ENCODE measurements at places on chromosomes 12 and 14. TPM values are rescaled to one million over a fixed set of nuclear protein-coding genes. Genes with fewer than 3 reads are reported as not detected.

DNA sequence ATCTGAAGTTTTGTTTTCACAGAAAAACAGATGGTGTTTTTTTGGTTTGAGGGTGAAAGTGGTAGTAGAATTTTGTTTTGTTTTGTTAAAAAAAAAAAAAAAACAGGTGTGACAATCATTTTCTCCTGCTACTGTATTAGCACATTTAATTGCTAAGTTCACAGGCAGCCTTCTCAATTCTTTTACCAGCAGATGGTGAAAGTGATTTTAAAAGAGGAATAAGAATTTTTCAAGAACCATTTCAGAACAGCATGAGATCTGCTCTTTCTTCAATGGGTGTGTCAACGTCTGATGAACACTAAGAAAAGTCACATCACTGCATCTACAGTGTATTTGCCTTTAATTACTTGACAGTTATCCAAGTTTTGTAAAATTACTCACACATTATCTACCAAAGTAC lies 303.7 kb upstream of the USP15 start:
- DNase-seq: no peak

DNA sequence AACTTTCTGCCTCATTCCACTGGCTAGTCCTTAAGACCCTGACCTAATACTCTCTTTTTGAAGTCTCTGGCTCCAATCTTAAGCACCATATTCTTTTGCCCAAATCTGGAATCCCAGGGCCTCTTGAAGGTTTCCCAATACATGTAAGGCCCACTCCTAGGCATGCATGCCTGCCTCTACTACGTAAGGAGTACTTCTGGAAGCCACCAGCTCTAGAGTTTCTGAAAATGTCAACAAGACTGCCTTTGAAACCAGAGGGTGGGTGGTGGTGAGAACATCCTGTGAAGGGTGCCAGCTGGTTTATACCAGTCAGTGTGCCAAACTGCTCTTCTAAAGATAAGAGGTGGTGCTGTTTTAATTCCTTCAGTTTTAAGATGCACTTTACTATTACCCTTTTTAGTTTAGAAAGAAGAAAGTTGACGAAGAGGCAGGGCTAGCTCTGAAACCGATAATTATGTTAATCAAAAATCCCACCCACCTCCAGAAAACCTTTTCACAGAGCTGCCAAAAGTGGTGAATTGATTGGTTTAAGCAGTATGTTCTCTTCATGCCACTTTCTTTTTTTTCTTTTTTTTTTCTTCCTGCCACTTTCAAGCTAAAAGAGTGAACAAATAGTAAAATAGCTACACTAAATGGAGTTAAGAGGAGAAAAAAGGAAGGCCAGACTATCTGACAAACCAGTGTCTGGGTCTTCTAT lies 8.7 kb upstream of the WDR89 start:
- no peak for DNase-seq

- DNase-seq: no peak
Measured at GRCh38 chr14:24368212-24368561, 203 bp downstream of the NFATC4 start.

DNA sequence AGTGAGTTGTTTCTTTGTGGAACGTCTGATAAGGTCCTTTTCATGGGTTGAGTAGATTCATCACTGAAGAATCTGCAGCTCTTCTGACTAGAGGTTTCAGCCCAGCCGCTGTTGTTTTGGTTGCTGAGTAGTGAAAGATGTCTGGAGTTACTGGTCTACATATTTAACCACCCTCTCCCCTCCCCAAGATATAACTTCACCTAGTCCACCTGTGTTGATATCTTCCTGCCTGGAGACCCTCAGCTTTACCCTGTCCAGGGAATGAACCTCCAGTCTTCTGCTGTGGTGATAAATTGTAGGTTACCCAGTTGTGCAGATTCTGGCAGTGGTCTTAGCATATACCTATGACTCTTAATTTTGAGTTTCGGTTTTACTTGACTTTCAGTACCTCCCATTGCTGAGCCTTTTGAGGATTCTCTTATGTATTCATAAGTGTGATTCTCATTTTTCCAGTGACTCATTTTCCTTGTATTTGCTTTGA lies 62.9 kb downstream of the CCDC91 start:
- DNase-seq: no peak

DNA sequence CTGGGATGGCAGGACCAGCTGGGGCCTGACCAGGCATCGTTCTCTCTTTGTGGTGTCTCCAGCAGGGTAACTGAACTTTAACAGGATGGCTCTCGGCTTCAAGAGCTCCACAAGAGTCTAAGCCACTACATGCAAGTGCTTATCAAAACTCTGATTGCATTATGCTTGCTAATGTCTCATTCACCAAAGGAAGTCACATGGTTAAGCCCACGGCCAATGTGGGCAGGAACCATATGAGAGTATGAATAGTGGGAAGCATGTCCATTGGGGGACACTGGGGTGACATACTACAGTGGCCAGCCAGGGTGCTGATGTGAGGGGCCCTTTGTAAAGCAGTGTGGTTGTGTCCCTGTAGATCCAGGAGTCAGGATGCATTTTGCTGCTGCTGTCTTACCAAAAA lies 35.0 kb upstream of the KCNA5 start:
- DNase-seq: no peak

DNA sequence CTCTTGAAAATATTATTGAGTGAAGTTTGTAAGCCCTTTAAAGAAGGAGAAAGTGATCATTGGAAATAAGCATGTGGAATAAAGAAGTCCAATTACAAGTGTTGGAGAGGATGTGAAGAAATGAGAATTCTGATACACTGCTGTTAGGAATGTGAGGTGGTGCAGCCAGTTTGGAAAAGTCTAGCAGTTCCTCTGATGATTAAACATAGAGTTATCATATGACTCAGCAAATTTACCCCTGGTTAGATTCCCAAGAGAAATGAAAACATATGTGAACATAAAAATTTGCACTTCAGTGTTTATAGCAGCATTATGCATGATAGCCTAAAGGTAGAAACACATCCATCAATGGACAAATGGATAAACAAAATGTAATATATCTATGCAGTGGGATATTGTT lies 319.9 kb downstream of the AEBP2 start:
- DNase-seq: no peak

- no peak for DNase-seq
Measured at GRCh38 chr12:103769240-103769945, 71.6 kb downstream of the NT5DC3 start.

The CTSG gene
- not detected for total RNA-seq

GRCh38 chr14:91417983-91418386 lies 365 bp upstream of the CCDC88C start:
- DNase-seq: no peak

DNA sequence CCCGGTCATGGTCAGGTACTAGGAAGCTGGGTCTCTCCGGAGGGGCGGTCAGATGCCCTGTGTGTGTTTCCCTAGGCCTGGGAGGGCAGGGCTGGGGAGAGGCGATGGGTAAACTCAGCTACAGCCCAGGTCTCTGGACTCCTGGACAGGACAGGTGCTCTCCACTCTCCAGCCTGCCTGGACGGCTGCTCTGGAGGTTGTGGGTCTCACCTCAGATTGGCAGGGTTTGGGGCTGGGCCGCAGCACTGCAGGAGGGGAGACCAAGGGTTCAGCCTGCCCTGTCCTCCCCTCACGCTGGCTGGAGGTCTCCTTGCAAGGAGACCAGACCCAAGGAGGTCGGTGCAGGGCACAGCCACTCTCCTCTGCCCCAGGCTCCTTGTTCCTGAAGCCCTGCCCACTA lies 7.8 kb downstream of the KRT80 start:
- no peak for DNase-seq

The SERPINA9 gene
- total RNA-seq: not detected

DNA sequence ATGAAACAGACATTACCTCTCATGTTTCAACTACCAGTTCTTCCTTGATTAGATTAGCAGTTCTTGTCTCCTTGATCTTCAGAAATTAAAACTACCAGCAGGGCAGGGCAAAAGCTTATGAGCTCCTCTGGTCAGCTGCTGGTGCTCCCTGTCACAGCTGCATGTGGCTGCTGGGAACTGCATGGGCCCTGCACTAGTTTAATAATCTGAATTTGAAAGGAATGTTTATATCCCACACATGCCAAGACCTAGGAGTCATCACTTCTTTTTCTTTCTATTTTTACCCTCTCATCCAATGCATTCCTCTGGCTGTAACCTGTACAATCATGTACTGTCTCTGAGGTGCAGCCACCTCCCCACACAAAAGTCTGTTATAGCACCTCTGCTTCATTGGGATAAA lies 73.9 kb downstream of the ARMH4 start:
- DNase-seq: no peak

DNA sequence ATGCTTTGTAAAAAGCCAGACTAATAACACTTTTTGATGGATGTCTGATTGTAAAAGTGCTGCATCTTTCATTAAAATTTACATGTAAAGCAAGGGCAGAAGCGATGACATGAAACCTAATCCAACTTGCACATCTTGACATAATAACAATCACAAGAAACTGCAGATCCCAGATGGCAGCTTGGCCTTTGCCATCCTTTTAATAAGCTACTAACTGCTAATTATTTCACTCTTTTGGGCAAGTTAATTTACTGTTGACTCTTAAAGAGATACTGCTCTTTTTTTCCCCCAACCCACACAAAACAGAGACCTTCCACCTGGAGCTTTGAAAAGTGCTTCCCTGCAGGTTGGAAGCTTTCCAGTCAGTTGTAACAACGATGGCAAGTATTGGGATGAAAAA lies 137.5 kb downstream of the NRXN3 start:
- DNase-seq: no peak

DNA sequence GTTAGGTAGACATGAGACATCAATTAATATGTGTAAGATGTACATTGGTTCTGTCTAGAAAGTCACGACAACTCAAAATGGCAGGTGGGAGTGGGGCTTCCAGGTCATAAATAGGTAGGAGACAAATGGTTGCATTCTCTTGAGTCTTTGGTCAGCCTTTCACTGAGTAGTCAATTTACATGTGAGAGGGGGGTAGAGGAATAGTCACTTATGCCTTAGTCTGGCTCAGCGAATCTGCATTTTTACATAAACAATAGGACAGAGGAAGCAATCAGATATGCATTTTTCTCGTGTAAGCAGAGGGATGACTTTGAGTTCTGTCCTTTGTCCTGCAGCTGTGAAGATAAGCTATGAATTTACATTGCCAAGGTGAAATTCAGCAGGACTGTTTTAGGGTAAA lies 27.8 kb upstream of the UNC79 start:
- no peak for DNase-seq
